ENCODE measurements at places on chromosomes 7 and 10. TPM values are rescaled to one million over a fixed set of nuclear protein-coding genes. Genes with fewer than 3 reads are reported as not detected.

GRCh38 chr7:88432301-88432700 is 125.6 kb upstream of the STEAP4 start:
- no peak overlapping the region for H3K27ac ChIP-seq
- no peak for DNase-seq

GRCh38 chr10:51046654-51047053 is 27.6 kb upstream of the PRKG1 start:
- no peak overlapping the region for H3K27ac ChIP-seq
- no peak overlapping the region for H3K4me3 ChIP-seq
- H3K36me3 ChIP-seq: no peaks in the 10 kb centered on the region

DNA sequence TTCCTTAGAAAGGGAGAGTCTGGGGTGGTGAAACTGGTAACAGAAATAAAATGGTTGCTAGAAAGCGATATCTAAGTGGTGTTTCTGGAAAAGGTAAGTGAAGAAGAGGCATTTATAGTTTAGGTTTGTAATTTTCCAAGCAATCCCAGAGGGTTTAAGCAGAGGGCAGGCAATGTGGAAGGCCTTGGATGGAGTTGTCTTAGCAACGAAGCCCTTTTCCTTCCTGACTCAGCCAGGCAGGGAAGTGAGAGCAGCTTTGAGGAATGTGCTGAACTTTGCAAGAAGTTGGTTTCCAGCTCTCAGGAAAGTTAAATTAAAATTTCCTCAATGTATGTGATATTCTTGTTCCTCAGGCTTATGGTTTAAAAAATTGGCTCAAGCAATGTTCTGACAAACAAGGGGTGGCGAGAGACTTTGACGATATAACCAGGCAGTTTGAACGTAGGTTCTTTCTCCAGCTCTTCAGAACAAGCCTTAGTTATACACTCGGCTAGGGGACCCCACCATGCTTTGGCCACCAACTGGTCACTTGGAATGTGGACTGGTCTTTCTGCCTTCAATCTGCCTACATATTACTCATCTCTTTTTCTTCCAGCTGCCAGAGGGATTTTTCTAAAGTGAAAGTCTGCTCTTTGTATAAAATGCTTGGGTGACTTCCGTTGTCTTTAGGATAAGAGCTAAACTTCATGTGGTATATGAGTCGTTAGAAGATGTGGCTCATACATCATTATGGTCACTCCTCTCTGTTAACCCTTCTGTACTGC is 66.9 kb upstream of the SLC25A13 start:
- DNase-seq: no peak
- no peak overlapping the region for H3K4me3 ChIP-seq
- no peaks in the 10 kb centered on the region for H3K36me3 ChIP-seq
- no peaks in the 10 kb centered on the region for H3K4me1 ChIP-seq

VPS37D gene
- 0.39 TPM for total RNA-seq
